Stimulated activated CD4-positive, alpha-beta T cell treated with anti-CD3 and anti-CD28 coated beads, Interleukin-1b, Interleukin-23, amount 100 ng/mL, for 1 hour (primary cell): ENCODE measurements at places on chromosomes 7 and 10.

- no peak for DNase-seq
These were observed 89.8 kb downstream of the CREM start for GRCh38 chr10:35216303-35216905.

DNA sequence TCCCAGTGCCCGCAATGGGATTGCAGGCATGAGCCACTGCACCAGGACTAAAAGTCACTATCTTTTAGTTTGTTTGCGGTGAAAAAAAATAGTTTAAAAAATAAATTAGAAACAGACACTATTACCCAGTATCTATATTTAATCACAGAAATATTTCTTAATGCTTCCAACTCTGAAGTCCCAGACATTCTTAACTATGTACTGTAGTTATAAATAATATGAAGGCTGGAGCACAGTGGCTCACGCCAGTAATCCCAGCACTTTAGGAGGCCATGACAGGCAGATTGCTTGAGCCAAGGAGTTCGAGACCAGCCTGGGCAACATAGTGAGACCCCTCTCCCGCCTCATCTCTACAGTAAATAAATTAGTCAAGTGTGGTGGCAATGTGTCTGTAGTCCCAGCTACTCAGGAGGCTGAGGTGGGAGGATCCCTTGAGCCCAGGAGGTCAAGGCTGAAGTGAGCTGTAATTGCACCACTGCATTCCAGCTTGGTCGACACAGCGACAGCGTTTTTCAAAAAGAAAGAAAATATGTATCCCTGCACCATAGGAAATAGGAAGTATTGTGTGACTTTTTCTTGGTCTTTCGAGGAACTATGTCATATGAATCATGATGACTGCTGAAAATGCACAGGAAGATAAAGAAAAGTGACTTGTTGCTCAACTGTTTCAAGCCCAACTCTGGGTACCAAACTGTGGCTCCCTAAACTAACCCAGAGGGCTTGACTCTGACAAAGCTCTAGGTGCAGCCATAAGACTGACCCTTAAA, 74.9 kb upstream of the STEAP1B start:
- no peak for DNase-seq

DNA sequence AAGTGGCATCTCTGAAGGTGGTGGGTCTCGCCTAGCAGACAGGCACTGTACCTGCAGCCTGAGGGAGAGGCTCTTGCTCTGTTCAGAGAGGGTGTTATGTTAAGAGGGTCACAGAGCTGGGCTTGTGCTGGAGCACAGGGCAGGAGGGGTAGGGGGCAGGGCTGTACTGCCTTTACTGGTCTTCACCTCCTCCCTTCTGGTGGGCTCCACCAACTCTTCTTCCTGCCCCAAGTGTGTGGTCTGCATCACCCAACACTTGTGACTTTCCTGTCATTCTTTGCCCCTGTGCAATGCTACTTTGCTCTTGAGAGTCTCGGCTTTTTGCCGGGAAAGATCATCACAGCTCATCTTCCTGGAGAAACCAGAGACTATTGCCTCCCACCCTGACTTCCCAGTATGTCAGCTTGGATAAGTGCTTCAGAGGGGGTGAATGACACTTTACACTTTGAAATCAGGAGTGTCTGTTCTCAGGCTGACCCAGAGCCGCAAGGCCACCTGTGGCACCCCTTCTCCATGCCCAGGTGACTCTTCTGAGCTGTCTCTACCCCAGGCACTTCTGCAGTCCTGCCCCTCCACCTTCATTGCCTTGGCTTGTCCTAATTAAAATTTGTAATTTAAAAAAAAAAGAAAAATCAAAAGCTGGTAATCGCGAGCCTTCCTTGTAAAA, 38.4 kb upstream of the IKZF1 start:
- no peak for DNase-seq

GRCh38 chr10:108208038-108208437, 1043.5 kb upstream of the SORCS1 start:
- DNase-seq = no peak

DNA sequence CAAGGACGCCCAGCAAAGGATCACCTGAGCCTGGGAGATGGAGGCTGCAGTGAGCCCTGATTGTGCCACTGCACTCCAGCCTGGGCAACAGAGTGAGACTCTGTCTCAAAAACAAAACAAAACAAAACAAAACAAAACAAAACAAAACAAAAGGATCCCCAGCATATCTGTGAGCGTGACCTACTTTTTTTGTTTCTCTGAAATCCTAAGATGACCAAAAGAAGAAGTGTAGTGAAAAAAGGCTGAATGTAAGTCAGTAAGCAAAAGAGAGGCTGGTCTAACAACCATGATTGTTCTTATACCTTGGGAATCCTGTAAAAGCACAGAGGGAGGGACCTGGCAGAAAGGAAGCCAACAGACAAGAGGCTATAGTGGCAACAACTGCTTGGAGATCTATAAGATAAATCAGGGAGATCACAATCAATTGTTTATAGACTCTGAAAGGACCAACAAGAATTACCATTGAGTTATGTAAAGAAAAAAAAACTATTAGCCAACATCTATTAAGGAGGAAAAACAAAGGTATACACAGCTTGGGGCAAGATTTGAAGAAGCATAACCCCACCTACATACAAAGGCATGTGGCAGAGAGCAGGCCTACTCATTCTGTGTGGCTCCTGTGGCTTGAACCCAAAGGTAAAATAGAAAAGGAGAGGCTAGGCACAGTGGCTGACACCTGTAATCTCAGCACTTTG, 255.2 kb upstream of the KLF14 start:
- DNase-seq = no peak

- DNase-seq = no peak
These were observed 106.0 kb upstream of the STK17A start for GRCh38 chr7:43476896-43477295.

GRCh38 chr10:96260014-96260413, 11.4 kb downstream of the BLNK start:
- DNase-seq = no peak

GRCh38 chr7:1526271-1526754, 4.2 kb upstream of the MAFK start:
- DNase-seq = no peak

- DNase-seq = no peak
These were observed 930 bp upstream of the HOXA10 start for GRCh38 chr7:27174874-27175625.

- no peak for DNase-seq
These were observed 15.0 kb upstream of the COMMD3 start for GRCh38 chr10:22301193-22301592.

GRCh38 chr10:31771331-31771831, 157.2 kb downstream of the ARHGAP12 start:
- no peak for DNase-seq

- no peak for DNase-seq
These were observed 77.4 kb downstream of the WIPF3 start for GRCh38 chr7:29883462-29884398.

DNA sequence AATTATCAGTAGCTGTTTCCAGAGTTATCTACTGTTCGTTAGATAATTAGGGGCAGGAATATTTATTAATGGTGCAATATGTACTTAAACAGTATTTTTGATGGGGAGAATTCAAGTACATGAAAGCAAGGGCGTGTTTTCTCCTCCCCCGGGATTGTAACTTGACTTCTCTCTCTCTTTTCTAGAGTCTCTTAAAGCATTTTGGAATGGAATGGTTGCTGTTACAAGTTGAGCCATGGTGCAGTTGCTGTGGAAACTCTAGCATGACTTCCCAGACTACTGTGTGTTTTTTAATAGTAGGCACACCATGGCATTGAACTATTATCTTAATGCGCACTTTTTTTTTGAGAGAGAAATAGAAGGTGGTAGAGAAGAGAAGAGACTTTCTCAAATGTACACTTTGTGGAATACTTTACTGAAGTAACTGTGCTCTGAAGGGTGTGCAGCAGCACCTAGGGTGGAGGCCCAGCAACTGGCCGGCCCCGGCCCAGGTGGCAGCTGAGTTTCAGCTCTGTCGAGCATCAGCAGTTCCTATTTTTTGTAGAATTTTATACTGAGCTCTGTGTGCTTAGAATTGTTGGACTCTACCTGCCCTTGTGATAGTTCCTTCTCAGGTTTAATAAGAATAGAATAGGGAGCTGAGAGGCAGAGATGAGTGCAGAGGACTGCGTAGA, 64.4 kb downstream of the CCNY start:
- no peak for DNase-seq

- no peak for DNase-seq
These were observed 271.9 kb downstream of the KIF20B start for GRCh38 chr10:89973326-89973725.

DNA sequence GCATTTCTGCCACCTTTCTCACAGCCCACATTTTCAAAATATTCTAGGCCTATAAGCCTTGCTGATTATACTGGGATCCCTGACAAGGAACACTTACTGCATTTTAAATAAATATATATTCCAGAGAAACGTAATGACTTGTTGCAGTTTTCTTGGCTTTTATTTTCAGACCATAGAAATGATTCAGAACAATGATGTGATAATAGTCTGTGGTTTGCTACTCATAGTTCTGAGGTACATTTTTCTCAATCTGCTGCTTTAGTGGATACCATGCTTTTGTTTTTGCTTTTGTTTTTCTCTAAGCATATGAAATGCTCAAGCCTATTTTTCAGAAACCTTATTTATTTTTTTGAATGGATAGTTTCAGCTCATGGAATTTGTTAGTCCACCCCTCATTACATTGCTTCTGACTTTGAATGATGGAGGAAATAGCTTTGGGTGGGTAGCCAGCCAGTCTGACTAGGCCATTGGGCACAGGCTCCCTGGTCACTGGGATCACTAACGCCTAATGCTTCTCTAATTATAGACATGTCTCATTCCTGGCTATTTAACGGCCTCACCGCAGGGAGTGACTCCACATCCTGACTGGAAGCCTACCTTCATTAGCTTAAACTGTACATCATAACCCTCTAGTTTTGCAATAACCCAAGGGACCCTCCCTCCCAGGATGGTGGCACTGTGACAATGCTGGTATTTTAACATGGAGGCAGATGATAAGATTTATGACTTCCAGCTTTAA, 66.1 kb downstream of the MBL2 start:
- no peak for DNase-seq

- DNase-seq = no peak
These were observed at the start of gene UPK3B for GRCh38 chr7:76509931-76510877. Gene UPK3B (plus strand): TSS chr7:76510552. CDS start chr7:76510653, 101 bp downstream.

DNA sequence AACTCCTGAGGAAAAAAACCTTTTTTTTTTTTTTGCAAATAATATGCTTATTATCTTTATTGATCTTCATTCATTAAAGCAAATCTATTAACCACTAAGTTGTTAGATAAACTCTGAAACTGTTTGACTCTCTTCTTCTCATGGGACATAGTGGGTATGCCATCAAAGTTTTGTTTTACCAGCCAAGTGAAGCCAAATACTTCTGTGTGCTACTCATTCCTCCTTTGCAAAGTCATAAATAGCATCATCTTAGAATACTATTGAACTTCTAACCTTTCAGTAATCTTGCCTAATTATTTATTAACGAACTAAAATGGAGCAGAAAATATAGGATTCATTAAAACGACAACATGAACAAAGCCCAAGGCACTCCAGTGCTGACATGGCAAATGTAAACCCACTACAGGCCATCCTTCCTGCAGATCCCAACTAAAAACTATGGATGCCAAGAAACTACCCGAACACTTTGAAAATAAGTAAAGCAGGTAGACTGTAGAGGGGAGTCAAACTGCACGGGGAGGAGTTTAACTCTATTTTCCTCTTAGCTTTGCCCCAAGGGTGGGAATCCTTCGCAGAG, 61.2 kb upstream of the ODAD2 start:
- no peak for DNase-seq

GRCh38 chr10:68955832-68956532, at the start of gene DDX21:
Gene DDX21 (plus strand): TSS chr10:68956170. CDS start chr10:68956226, 56 bp downstream.
- DNase-seq = peak; percentile 65

- DNase-seq = no peak
These were observed 68.7 kb downstream of the ST7 start for GRCh38 chr7:117021986-117022385.

DNA sequence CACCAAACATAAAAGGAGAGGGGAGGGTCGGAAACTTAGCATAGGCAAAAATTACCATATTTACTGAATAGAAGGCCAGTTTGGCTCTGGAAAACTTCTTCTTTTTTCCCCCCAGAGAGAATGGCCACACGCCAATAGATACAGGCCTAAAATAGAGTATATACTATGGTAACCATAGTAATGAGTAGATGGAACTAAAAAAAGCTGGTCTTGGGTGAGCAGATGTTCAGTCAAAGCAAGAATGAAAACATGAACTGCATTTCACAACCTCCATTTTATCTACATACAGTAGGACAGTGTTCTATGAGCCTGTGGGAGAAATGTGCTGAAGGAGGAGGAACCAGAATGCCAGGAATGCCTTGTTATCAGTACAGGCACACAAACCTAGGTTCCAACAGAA, 141.7 kb upstream of the SEMA3A start:
- DNase-seq = no peak

- DNase-seq = no peak
These were observed 54.3 kb upstream of the AKR1E2 start for GRCh38 chr10:4771554-4772201.

DNA sequence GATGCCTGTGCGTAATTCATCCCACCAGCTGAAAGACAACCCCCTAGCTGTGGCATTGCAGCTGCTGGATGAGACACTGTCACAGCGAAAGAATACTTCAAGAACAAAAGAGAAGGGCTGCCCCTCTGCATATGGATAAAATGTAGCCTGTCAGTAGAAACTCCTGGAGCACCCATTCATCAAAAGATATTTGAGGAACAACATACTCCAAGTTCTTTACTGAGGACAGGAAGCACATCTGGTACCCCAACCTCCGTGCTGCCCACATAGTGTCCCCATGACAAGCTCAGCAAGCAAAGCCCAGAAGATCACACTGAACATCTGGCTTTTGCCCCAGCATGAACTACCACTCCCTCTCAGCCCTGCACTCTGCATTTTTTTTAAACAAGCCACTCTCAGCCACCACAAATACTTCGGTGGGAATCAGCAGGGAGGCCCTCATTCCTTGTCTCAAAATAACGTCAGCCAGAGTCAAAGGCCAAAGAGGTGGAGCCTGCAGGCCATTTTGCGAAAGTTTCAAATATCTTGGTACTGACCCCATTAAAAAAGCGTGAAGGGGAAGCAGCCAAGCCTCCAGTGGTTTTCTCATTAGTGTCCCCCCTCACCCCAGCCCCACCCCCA, 1.7 kb downstream of the CREB3L2 start:
- DNase-seq = no peak

GRCh38 chr7:1555046-1555812, 776 bp downstream of the TMEM184A start:
- no peak for DNase-seq

DNA sequence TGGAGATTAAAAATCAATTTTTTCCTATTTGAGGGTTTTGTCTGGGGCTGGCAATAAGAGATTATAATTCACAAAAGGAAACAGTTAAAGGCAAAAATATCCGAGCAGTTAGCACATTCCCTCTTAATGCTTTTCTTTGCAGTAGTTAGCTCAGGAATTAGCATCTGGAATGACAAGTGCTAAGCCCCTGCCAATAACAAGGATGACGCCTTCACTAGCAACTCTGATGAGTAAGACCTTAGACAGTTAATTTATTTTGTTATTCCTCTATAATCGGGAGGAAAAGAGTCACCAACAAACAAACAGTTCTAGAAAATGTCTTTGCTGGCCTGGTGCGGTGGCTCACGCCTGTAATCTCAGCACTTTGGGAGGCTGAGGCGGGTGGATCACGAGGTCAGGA, 151.3 kb downstream of the TRIL start:
- DNase-seq = no peak
